Hepatocyte (in vitro differentiated cells): ENCODE measurements at places on chromosomes 7 and 10. TPM values are rescaled to one million over a fixed set of nuclear protein-coding genes. Genes with fewer than 3 reads are reported as not detected.

Gene WEE2
- total RNA-seq, result 3.6 and 3.7 TPM in 2 replicates

DNA sequence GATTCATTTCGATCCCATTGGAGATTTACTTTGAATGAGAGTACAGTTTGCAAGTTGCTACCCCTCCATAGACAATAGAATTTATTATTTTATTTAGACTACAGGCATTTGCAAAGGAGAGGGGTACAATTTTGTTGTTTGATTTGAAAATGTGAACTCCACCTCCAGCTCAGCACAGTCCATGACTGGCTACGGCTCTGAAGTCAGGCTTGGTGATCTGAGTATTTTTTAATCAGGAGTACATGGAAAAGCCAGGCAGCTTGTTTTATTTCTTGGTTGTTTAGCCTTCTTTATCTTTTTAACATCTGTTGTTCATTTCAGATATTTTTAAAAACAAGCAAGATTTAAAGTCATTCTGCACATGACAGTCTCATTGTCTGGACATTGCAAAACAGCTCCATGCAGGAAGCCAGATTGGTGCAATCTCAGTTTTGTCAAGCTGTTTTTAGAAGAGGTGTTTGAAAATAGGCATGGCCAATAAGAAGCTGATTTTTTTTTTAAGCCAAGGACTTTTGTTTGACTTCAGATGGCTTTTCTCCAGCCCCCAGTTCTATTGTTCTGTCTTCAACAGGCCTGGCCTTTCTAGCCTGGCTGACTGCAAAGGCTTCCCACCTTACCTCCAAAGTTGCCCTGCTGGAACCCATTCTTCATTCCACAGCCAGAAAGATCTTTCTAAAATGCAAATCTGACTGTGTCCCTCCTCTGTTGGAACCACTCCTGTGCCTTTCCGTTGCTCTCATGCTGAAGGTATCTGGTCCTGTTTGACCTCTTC, 12.2 kb downstream of the PLXDC2 start:
- DNase-seq, result no peak

DNA sequence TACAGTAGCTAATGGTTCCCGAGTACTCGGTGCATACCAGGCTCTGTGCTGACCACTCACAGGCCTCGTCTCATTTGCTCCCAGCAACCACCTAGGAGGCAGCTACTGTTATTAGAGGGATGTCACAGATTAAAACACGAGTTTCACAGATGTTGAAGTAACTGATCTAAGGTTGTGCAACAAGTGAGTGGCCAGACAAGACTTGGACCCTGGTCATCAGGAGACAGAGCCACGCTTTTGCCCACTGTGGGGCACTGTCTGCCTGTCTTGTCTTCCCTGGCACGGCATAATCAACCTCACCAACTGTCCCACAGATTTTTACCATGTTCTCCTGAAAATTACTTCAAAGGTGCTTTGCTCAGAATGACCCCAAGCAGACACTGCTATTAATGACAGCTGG, 111.6 kb upstream of the HABP2 start:
- peak; percentile 18 for DNase-seq

Gene GBX1
- not detected in 2 replicates for total RNA-seq

- DNase-seq, result no peak
Measured at GRCh38 chr7:77209479-77210139, 10.0 kb upstream of the FGL2 start.

- DNase-seq, result no peak
Measured at GRCh38 chr10:90318659-90319058, 539.2 kb downstream of the HTR7 start.

Gene VWDE
- total RNA-seq, result 0.68 and 2.1 TPM in 2 replicates
